ENCODE measurements at places on chromosomes 3 and 15.

GRCh38 chr3:43074482-43074881 lies 31.4 kb downstream of the POMGNT2 start:
- DNase-seq: no peak

- no peak for DNase-seq
These were observed 2.2 kb upstream of the SENP2 start for GRCh38 chr3:185583925-185584324.

GRCh38 chr15:29778382-29778781 lies 43.9 kb downstream of the TJP1 start:
- no peak for DNase-seq

GRCh38 chr3:197592361-197593045 lies 36.7 kb upstream of the BDH1 start:
- DNase-seq: peak; percentile 42

DNA sequence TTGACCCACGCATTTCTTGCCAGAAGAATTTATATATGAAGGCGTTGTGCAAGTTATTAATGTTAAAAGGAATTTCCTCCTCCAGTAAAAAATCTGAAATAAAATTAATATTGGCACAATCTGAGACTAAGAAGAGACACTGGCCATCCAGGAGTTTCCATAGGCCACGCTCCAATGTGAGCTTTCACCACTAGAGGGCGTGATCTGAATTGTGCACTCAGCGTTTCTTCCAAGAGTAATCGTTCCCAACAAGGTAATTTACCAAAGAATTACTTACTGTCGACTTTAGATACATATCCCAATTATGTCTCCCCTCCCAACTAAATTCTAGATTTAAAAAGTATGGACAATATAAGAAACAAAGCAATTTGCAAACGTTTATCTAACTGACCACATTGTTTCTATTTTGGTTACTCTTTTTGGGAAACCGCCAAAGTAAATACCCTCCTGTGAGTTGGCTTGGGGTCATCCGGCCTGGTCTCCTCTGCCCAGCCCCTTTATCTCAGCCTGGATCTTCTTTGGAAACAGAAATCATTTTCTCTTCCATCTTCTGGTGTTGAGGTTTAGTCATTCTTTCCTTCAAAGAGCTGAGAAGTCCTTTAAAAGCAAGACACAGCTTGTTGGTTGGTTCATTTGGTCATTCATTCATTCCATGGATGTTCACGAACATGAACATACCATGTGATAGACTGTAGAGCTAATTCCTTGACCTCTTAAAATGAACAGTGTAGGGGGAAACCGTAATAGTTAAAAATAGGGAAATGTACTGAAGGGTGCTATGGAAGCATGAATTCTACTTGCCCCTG lies 26.2 kb downstream of the POLR2M start:
- DNase-seq: peak; percentile 66

GRCh38 chr3:147423537-147423797 lies 14.3 kb downstream of the ZIC1 start:
- DNase-seq: no peak

- no peak for DNase-seq
These were observed at the start of gene MUC13 for GRCh38 chr3:124934577-124934976. MUC13 (minus strand) TSS chr3:124934751; CDS start chr3:124934712, 39 bp downstream.

GRCh38 chr15:40313531-40314398 lies 6.0 kb upstream of the PLCB2 start:
- DNase-seq: peak; percentile 27

DNA sequence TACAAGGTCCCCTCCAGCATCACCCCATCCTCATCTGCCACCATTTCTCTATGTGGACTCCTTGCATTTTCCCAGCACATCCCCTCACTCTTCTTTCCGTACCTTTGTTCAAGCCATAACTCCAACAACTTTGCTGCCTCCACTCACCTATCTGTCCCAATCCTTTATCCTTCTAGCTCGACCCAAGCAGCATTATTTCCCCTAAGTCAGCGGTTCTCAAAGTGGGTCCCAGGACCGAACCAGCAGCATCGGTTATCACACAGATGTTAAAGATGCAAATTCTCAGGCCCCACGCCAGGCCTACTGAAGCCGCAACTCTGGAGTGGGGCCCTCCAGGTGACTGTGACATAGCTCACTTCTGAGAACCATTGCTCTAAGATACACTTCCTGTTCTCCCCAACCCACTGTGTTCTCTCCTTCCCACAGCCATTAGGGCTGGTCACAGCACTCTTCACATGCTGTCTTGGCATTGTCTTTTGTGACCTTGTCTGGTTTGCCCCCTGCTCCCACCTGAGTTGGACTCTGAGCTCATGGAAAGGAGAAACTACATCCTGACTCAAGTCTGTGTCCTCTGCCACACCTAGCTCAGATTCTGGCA lies 56.2 kb downstream of the AAGAB start:
- no peak for DNase-seq

DNA sequence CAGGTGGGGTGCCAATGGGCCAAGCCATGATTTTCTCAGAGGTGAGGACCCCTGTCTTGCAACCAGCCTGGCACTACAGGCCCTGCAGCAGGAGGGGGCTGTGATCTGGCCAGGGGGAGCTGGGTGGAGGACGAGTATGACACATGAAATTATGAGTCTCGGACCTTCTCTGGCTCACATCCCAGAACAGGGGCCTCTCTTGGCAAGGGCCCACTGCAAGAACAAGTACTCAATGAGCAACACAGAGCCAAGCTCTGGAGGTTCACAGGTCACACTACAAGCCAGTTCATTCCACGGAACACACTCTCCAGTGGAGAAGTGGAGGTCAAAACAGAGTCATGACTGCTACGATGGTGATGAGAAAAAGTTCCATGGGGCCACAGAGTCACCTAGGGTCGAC lies 28.3 kb downstream of the CCDC32 start:
- no peak for DNase-seq

- DNase-seq: no peak
These were observed 13.3 kb upstream of the TM4SF1 start for GRCh38 chr3:149390772-149391212.
